ENCODE measurements at places on chromosomes 16 and 17.
A peak's percentile ranks its signal among the peaks of the same experiment; 100 is the strongest.

DNA sequence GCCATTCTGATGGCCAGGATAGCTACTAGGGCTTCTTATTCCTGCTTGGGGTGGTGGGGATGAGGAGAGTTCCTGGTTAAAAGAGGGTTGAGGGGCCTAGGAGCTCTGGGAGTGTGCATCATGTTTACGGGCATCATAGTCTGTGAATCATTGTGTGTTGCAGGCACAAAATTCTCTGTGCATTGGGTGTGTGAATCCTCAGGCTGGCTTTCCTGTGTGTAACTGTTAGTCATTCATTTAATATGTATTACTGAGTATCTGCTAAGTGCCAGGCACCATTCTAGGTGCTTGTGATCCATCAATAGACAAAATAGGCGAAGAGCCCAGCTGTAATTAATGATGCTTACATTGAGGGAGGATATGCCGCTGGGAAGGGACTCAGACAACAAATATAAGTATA is 5.8 kb downstream of the PPY start:
- H3K27me3 ChIP-seq = peaks cover 31% of the 10 kb centered on the region
- H3K4me1 ChIP-seq = no peaks in the 10 kb centered on the region

GRCh38 chr17:14336418-14336817 is 35.5 kb downstream of the HS3ST3B1 start:
- DNase-seq = no peak
- H3K27ac ChIP-seq = no peak overlapping the region
- H3K4me3 ChIP-seq = no peak overlapping the region
- no peaks in the 10 kb centered on the region for H3K36me3 ChIP-seq

DNA sequence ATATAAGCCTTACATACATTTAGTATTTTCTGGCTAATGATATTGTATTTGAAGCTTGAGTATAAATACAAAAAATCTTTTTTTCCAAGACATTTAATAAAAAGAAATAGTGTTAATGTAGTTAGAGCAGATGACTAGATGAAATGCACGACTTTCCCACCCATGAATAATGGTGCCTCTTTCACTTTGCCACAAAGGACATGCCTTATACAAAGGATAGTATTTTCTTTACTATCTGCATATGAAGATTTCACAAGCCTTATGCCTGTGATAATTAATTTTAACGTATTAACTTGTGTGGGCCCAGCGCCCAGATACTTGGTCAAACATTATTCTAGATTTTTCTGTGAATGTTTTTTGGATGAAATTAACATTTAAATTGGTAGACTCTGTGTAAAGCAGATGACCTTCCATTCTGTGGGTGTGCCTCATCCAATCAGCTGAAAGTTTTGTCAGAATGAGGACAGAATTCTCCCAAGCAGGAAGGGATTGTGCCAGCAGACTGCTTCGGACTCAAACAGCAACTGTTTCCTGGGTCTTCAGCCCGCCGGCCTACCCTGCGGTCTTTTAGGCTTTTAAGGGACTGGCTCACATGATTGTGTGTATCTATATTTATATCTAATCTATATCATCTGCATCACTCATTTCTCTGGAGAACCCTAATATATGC is 115.4 kb downstream of the USP22 start:
- H3K4me3 ChIP-seq = no peak overlapping the region
- no peaks in the 10 kb centered on the region for H3K4me1 ChIP-seq
- no peaks in the 10 kb centered on the region for H3K27me3 ChIP-seq
- DNase-seq = no peak
- no peaks in the 10 kb centered on the region for H3K36me3 ChIP-seq

- no peak for DNase-seq
- H3K36me3 ChIP-seq = no peaks in the 10 kb centered on the region
- H3K27ac ChIP-seq = no peak overlapping the region
- H3K4me1 ChIP-seq = no peaks in the 10 kb centered on the region
These were observed 13.2 kb downstream of the CA7 start for GRCh38 chr16:66857437-66857836.

- DNase-seq = no peak
- no peak overlapping the region for H3K27ac ChIP-seq
- H3K36me3 ChIP-seq = no peaks in the 10 kb centered on the region
- H3K4me1 ChIP-seq = no peaks in the 10 kb centered on the region
- no peaks in the 10 kb centered on the region for H3K27me3 ChIP-seq
These were observed 110.3 kb downstream of the STX8 start for GRCh38 chr17:9465210-9465921.

DNA sequence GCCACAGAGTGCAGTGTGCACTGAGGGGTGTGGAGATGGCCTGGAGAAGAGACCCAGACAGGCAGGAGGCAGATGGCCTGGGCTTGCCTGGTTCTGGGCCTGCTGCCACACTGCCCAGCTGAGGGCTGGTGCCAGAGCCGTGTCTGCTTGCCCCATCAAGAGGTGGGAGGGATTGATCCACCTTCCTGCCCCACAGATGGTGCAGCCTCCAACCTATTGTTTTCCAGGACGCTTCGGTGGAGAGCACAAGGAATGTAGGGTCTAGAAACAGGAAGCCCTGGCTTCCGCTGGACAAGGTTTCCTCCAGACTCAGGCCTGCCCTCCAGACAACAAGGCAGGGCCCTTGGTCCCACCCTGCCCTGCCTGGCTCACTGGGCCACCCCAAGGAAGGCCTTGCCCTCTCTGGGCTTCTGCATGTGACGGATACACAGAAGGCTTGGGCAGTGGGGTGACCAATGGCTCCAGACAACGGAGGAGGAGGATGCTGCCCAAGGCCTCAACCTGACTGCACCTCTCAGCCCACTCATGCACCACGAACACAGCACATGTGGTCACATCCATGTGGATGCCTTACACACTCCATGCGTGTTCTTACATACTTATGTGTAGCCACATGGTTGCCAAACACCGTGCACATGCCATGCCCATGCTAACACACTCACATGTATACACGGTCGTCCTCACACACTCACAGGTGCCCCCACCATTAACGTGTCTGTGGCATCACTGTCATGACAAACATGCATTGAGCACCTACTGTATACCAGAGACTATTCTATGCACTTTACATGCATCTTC is 6.5 kb upstream of the CDH5 start:
- H3K36me3 ChIP-seq = no peaks in the 10 kb centered on the region
- no peak for DNase-seq
- H3K27ac ChIP-seq = no peak overlapping the region

- H3K4me1 ChIP-seq = peaks cover 4% of the 10 kb centered on the region
- peak overlapping the region; percentile 96 for H3K4me3 ChIP-seq
- no peaks in the 10 kb centered on the region for H3K36me3 ChIP-seq
- peak overlapping the region; percentile 61 for H3K27ac ChIP-seq
- no peaks in the 10 kb centered on the region for H3K27me3 ChIP-seq
These were observed 717 bp upstream of the CNP start for GRCh38 chr17:41965694-41966462.

GRCh38 chr17:60168654-60169053 is 18.9 kb downstream of the CA4 start:
- H3K27me3 ChIP-seq = no peaks in the 10 kb centered on the region
- DNase-seq = no peak
- H3K36me3 ChIP-seq = no peaks in the 10 kb centered on the region
- no peaks in the 10 kb centered on the region for H3K4me1 ChIP-seq

DNA sequence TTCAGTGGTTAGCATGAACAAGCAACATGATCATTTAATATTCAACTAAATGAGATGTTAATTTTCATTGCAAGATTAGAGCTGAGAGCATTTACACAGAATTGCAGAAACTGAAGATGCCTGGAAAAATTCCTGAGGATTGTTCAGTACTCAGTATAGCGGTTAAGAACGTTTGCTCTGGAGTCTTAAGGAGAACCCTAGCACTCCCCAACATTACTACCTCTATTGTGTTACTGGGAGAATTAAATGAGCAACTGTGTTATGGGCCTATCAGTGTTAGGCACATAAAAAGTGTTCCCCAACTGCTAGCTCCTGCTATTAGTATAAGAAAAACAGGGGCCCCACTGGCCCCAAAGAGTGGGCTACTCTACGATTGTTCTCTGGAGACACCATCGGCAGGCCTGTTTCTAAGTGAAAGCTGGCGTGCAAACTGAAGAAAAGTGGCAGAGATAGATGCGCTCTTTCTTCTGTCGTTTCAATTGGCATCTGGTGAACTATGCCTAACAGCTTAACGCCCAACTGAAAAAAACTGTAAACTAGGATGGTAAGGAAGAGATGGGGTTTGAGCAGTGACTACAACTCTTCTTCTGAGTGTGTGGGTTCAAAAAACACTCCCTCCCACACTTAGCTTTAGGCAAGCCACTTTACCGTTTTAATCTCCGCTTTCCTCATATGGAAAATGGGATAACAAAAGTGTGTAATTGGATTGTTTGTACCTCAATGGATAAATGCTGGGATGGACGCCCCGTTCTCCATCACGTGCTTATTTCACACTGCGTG is 1.3 kb downstream of the CDR2 start:
- no peak overlapping the region for H3K27ac ChIP-seq
- H3K36me3 ChIP-seq = no peaks in the 10 kb centered on the region
- no peaks in the 10 kb centered on the region for H3K27me3 ChIP-seq
- H3K4me1 ChIP-seq = peaks cover 7% of the 10 kb centered on the region

DNA sequence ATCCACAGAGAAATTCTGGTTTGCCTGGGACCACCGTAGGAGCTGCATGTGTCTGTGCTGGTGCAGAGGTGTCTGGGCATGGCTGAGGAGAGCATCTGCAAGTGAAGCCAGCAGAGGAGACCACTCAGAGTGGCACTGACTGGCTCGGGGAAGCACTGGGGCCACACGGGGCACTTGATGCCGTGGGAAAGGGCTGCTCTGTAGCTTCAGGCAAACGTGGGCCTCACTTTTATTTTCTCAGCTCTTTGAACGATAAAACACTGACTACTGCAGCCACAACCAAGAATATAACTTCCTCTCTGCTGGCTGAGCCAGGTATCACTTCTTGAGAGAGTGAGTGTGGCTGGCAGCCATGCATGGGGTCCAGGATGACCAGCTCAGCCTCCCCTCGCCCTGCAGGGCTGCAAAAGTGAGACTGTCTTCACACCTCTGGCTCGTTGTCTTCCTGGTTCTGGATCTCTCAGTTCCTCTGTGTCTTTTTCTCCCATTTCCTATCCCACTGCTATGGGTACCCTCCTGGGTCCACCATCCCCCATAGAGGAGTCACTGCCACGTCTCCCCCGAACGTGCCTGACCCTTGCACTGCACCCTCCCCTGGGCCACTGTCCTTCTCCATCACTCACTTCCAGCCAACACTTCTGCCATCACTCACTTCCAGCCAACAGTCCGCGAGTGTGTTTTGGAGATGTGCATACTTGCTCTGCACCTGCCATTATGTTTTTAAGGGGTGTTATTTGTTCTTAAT is 201.4 kb upstream of the CHMP6 start:
- no peak for DNase-seq
- no peak overlapping the region for H3K4me3 ChIP-seq
- no peaks in the 10 kb centered on the region for H3K36me3 ChIP-seq

DNA sequence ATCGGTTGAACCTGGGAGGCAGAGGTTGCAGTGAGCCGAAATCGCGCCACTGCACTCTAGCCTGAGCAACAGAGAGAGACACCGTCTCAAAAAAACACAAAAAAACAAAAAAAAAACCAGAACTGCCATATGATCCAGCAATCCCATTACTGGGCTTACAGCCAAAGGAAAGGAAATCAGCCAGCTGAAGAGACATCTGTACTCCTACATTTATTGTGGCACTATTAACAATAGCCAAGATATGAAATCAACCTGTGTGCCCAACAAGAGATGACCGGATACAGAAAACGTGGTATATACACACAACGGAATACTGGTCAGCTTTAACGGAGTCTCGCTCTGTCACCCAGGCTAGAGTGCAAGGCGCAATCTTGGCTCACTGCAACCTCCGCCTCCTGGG is 14.6 kb downstream of the FANCA start:
- no peak overlapping the region for H3K27ac ChIP-seq
- H3K4me3 ChIP-seq = no peak overlapping the region
- peaks cover 64% of the 10 kb centered on the region for H3K36me3 ChIP-seq

DNA sequence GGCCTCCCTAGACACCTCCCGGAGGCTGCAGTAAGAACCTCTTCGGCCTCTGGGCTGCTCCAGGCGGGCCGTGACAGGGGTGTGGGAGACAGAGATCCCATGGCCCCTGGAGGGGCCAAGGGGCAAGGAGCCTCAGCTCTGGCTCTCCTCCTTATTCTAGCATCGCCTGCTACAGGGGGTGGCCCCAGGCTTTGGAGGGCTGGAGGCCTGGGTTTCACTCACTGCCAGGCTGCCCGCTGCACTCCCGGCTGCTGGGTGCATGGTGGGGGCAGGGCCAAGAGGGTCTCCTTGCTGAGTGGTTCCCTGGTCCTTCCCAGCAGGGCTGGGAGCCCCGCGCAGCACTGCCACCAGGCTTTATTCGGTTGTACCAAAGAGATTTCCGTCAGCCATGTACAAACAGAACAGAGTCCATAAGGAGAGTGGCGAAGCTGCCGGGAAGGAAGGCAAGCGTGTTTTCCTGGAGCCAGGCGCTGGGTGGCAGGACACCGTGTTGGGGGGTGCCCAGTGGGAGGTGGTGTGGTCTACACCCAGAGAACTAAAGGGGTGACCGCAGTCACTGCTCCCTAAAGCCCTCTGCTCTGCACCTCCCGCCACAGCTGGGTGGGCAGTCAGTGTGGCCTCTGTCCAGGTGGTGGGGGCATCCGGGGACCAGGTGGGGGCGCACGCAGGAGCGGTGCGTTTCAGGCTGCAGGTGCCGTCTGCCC is 2.0 kb downstream of the NPB start:
- peaks cover 2% of the 10 kb centered on the region for H3K36me3 ChIP-seq
- peaks cover 7% of the 10 kb centered on the region for H3K27me3 ChIP-seq
- H3K4me3 ChIP-seq = no peak overlapping the region
- no peak overlapping the region for H3K27ac ChIP-seq
- DNase-seq = no peak

DNA sequence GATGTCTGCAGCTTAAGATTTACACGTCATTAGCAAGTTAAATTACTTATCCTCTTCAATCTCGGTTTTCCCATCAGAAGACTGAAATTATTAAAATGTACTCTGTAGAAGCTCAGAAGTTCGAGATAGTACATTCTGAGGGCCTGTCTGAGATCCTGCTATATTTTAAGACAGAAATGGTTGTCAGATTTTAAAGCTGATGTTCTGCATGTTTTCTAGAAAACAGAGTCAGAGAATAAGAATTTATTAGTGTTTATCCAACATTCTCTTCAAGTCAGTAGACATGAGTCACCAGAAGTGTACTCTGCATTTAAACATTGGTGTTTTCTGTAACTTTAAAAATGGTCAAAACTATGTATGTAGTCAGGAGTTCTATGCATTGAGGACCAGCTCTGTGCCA is 155.2 kb upstream of the MYOCD start:
- H3K27ac ChIP-seq = no peak overlapping the region
- no peak for DNase-seq
- no peaks in the 10 kb centered on the region for H3K36me3 ChIP-seq
- no peaks in the 10 kb centered on the region for H3K4me1 ChIP-seq

DNA sequence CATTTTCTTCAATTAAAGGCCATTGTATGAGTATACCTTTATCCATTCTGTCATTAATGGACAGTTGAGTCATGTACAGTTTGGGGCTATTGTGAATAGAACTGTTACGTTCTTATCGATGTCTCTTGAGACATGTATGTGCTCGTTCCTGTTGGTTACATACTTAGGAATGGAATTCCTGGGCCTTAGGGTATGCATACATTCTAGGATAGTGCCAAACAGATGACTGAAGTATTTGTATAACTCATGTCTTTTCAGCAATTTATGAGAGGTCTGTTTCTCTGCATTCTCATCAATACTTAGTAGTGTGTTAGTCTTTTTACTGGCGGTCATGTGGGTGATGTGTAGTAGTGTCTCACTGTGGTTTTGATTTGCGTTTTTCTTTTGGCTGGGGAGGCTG is 81.2 kb downstream of the USP22 start:
- no peak overlapping the region for H3K27ac ChIP-seq
- DNase-seq = no peak
- peaks cover 6% of the 10 kb centered on the region for H3K4me1 ChIP-seq
- peaks cover 8% of the 10 kb centered on the region for H3K36me3 ChIP-seq

GRCh38 chr16:4684058-4684715 is 9.2 kb upstream of the NUDT16L1 start:
- H3K27ac ChIP-seq = no peak overlapping the region
- no peak overlapping the region for H3K4me3 ChIP-seq
- H3K36me3 ChIP-seq = peaks cover 12% of the 10 kb centered on the region
- no peak for DNase-seq
- no peaks in the 10 kb centered on the region for H3K27me3 ChIP-seq
- no peaks in the 10 kb centered on the region for H3K4me1 ChIP-seq
